ENCODE measurements at places on chromosomes 7 and 10.
A peak's percentile ranks its signal among the peaks of the same experiment; 100 is the strongest.

- DNase-seq, result no peak
Observed at GRCh38 chr7:65812281-65812680, 60.6 kb upstream of the VKORC1L1 start.

- DNase-seq, result no peak
Observed at GRCh38 chr7:2639181-2639681, 7.4 kb downstream of the TTYH3 start.

DNA sequence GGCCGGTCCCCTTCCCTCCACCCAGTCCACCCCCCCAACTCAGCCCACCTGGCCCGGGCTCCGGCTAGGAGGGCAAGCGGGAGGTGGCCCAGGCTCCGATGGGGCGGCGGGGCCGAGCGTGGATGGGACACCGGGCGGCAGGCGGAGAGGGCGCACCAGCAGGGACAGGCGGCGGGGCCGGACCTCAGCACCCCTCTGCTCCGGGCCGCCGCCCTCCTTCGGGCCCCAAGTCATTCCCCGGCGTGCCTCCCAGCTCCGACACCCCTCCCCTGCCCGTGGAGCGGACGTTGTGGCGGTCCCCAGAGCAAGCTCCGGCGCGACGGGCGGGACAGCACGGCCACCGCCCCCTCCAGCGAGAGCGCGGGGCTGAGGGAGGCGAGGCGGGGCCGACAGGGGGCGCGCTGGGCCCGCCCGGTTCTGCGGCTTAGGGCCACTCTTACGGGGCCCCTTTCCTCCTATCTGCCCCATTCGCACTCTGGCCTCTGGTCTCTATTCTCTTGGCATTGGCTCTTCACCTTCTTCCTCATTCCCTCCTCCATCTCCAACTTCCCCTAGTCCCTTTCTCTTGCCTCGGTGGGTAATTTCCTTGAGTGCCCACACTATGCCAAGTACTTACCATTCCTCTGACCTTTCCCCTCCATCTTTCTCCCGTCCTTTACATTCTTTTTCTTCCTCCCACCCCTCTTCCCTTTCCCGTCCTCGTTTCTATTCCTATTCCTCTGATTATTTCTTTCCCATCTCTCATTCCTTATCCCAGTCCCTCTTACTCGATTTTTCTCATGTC is 701 bp upstream of the GBX1 start:
- DNase-seq, result peak; percentile 44

GRCh38 chr10:78863140-78863905 is 205.4 kb upstream of the ZMIZ1 start:
- no peak for DNase-seq

- no peak for DNase-seq
Observed at GRCh38 chr10:123409426-123409825, 255.2 kb downstream of the BUB3 start.

DNA sequence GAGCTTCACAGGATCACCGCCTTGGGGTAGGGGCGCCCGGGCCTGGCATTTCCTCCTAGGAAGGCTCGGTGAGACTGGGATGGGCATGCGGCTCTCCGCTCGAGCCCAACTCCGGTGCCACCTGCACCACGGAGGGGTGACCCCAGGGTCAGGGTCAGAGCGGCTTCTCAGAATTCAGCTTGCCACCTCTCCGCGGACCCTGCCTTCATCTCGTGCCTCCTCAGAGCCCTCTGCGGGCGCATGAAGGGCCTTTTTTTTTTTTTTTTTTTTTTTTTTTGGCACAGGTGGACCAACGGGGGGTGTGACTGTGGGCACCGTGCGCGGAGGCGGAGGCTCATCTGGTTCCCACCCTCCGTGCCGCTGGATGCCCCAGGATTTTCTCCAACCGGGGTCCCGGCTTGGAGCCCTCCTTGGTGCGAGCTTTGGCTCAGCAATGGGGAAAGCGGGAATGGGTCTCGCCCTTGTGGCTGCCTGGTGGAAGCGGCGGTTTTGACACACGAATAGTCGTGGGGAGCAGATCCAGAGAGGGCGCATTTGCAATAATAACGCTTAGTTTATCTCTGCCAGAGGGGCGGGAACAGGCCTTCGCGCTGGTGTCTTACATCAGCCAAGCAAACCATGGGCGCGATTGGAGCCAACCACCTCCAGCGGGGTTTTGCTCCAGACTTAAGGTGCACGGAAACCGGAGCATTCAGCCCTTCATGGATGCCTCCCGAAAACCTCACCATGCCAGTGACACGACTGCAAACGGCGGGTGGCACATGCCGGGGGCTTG is 5.0 kb upstream of the TNRC18 start:
- DNase-seq, result no peak

DNA sequence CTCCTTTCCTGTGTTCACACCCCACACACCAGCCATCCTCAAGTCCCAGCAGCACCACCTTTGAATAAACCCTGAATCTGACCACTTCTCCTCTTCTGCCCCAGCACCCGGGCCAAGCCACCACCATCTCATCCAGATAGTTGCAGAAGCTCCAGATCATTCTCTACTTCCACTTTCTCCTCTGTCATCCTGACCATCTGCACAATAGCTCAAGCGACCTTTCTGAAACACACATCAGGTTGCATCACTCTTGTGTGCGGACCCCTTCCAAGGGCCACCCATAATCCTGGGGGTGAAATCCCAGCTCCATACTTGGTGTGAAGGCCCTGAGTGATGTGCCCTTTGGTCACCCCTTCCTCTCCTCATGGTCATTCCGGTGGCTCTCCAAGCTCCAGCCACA is 187.4 kb upstream of the GALNT17 start:
- no peak for DNase-seq

- no peak for DNase-seq
Observed at GRCh38 chr10:118216020-118216419, 126.1 kb downstream of the FAM204A start.

DNA sequence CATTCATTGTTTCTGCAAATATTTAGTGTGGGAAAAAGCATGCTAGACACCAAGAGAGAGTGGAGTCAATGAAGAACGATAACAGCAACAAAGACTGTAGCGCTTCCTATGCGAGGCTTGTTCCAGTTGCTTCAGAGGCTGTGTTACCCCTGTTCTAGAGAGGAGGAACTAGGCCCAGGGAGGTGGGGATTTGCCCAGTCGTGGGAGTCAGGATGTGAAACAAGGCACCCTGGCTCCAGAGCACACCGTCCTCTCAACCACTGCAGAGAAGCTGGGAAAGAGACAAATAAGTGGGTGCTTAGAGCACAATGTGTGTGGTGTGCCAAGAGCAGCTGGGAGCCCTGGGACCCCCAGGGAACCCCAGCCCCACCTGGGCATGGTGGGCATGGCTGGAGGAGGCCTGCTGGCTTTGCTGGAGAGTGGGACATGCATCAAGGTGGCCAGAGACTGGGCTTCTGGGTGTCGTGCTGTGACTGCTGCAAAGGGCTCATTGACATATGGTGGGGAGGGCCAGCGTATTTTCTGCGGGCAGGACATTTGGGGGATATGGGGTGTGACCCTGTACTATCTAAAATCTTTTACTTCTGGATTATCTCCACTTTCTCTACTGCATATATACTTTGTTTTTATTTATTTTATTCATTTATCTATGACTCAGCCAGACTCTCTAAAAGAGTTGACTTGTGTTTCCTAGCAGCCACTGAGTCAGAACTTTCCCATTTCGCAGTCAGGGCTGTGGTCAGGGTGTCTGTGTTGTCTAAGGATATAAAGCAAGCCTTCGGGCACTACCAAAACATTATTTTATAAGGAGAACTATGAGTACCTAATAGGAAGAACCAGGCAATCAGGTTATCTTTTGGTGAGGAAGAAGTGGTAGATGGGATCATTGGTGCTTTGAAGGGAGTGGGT is 95.4 kb downstream of the TCF7L2 start:
- DNase-seq, result no peak

- no peak for DNase-seq
Observed at GRCh38 chr7:84194484-84195271, at the start of gene SEMA3A. TSS of gene SEMA3A (minus strand) at chr7:84194789. CDS start at chr7:84194586, 203 bp downstream.

DNA sequence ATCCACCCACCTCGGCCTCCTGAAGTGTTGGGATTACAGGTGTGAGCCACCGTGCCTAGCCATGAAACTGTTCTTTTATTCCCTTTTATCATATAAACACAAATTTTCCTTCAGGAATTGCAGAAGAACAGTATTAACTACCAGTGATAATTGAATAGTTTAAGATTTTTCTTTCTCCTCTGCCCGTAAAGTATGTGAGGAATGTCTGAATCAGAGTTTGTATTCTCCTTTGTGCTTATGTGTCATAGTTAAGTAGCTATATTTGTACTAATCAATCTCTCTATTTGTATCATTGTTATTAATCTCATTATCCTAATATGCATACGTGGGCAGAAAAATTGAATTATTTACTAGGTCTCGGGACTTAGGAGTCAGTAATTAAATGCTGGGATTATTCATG is 83.6 kb downstream of the ZNF277 start:
- DNase-seq, result no peak

DNA sequence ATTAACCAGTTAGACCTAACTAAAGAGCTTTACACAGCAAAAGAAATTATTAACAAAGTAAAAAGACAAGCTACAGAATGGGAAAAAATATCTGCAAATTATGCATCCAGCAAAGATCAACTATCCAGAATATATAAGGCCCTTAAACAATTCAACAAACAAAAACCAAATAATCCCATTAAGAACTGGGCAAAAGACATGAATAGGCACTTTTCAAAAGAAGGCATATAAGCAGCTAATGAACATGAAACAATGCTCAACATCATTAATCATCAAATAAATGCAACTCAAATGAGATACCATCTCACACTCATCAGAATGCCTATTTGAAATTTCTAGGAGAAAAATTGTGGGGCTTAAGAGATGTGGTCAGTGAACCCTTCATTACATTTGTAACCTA is 15.0 kb upstream of the DMTF1 start:
- DNase-seq, result no peak

- no peak for DNase-seq
Observed at GRCh38 chr10:86747796-86748581, 8.4 kb upstream of the BMPR1A start.

- no peak for DNase-seq
Observed at GRCh38 chr7:138872576-138872975, 74.6 kb upstream of the ATP6V0A4 start.

GRCh38 chr10:59079386-59080226 is 96.8 kb upstream of the PHYHIPL start:
- no peak for DNase-seq

DNA sequence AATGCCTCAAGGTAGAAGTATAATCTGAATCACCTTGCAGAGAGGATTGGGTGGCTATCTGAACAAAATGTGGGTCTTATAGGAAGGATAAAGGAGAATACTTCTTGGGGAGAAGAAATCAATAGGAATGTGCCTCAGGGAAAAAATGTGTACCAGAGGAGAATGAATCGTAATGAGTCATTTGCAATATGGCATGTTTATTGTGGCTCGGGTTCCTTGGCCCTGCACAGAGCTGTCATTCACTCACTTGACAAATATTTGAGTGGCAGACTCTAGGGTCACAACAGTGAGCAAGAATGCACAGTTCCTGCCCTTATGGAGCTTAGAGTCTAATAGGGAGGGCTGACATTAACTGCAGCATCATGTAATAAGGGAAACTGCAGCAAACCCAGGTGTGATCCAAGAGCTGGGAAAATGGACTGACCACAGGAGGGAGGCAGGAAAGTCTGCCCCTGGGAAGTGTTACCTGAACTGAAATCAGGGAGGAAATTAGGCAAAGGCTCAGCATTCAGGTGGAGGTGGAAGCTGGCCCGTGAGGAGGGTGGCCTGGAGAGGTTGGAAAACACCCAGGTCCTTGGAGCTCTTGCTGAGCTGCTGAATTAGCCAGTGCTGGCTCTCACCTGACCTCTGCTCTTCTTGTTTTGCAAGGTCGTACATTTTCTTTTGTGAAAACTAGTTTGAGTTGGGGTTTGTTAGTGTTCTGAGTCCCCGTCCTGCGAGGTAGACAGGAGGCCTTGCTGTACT is 203.9 kb downstream of the FRMD4A start:
- DNase-seq, result no peak

- DNase-seq, result no peak
Observed at GRCh38 chr7:155090684-155091083, 20.6 kb downstream of the HTR5A start.

DNA sequence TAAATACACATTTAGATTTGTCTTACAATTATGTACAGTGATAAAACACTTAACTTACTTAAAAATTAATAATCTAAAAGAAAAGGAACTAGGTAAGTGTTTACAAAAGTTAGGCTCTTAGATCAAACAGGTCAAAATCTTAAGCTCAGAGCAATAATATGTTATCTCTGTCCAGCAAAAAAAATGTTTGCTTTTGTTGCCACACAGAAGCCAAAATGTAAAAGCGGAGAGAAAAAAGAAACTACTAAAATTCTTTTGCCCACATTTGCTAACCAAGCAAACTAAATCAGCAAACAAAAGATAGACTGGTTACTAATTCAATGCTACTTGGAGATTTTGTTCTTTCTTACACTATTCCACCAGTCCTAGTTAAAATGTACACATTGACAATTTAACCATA is 15.2 kb upstream of the ACSM6 start:
- no peak for DNase-seq

DNA sequence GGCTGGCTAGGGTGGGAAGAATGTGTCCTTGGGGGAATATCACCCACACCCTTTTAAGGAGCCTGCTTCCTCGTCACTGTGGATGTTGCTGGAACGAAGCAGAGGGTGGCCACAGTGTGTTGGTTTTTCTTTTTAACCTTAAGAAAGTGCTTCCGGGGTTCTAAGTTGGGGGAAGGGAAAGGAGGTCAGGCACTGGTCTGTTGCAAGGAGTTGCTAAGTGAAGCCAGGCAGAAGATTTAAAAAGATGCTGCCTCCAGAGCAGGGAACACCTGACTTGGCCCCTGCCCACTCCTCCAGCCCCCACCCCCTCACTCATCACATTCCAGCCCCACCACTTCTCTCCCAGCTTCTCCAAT is 213.1 kb downstream of the EMX2 start:
- no peak for DNase-seq

GRCh38 chr10:91592266-91592975 is 40.5 kb downstream of the PPP1R3C start:
- no peak for DNase-seq

DNA sequence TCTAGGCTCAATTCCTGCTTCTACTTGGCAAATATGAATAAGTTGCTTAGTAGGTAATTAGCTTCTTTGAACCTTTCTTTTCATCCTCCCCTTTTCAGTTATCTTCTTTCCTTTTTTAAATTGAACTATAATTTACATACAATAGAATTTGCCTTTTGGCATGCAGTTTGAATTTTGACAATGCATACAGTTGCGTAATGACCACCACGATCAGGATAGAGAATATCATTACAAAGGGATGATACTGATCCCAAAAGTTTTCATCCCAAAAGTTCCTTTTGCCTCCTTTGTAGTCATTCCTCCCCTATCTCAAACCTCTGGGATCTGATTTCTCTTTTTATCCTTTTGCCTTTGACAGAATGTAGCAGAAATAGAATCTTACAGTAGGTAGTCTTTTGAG is 164.4 kb downstream of the NOC3L start:
- DNase-seq, result no peak

Data from stimulated activated CD8-positive, alpha-beta memory T cell treated with anti-CD3 and anti-CD28 coated beads, Interleukin-4, amount 100 ng/mL, for 24 hours (primary cell).